Immature natural killer cell (primary cell): ENCODE measurements at places on chromosomes 5 and 9. TPM values are rescaled to one million over a fixed set of nuclear protein-coding genes. Genes with fewer than 3 reads are reported as not detected.

DNA sequence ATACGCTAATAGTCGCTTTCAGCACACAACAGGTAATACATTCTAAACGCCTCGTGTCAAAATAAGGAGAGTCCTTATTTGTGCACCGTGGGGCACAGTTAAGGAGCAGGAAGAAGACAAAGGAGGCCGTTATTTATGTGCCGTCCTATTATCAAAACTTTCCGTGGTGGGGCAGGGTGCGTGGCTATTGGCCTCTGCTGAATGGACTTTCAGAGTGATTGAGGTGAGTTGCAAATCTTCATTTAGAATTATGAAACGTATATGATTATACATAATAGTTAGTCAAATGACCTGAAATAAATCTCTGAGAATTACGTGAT, 833 bp downstream of the C5orf24 start:
- peaks cover 14% of the 10 kb centered on the region for H3K27me3 ChIP-seq
- peak overlapping the region; percentile 97 for H3K27ac ChIP-seq
- H3K36me3 ChIP-seq: peaks cover 4% of the 10 kb centered on the region
- H3K4me1 ChIP-seq: peaks cover 49% of the 10 kb centered on the region
- no peak for DNase-seq

- H3K27me3 ChIP-seq: no peaks in the 10 kb centered on the region
- DNase-seq: no peak
- H3K36me3 ChIP-seq: no peaks in the 10 kb centered on the region
- no peak overlapping the region for H3K4me3 ChIP-seq
These were observed 179.5 kb upstream of the TARS1 start for GRCh38 chr5:33261305-33261704.

DNA sequence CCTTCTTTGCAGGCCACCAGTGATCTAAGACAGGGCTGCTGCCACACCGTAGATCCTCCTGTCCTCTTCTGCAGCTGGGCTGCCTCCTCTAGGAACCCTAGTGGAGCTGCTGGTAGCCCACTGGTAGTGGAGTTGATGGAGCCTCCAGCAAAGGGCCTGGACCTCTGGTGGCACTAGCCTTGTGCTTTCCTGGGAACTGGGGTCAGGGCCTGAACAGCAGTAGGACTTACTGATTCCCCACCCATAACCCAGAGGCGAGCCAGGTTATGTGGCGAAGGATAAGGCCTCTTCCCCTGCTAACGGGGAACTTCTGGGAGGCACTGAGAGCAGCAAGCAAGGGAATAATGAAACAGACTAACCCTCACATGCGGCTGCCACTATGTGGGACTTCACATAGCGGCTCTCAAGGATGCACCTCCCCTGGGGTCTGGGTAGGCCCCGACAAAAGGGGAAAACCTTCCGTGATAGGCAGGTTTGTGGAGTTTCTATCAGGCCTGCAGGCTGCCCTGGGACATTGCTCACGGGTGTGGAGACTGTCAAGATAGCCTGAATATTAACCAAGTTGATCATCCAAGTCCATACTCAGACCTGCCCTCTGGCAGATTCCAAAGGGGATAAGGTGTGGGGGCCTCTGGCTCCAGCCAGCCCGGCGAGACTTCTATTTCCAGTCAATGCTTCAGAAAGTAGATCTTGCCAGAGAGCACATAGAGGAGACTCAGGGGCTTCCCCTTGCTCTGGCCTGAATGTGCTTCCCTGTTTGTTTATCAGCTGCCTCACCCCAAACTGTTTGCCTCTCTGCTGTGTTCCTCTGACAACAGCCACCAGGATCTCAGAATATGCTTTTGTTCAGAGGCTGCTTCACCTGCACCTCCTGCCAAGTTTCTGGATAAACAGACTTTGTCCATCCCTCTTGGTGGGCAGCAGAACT, 7.4 kb downstream of the SLC22A4 start:
- H3K36me3 ChIP-seq: peaks cover 3% of the 10 kb centered on the region
- H3K4me3 ChIP-seq: no peak overlapping the region
- no peak overlapping the region for H3K27ac ChIP-seq
- DNase-seq: no peak
- H3K4me1 ChIP-seq: no peaks in the 10 kb centered on the region

The IL33 gene
- not detected for polyA plus RNA-seq

GRCh38 chr5:148846930-148847329, 20.5 kb downstream of the ADRB2 start:
- DNase-seq: no peak
- peaks cover 100% of the 10 kb centered on the region for H3K4me1 ChIP-seq
- peak overlapping the region; percentile 41 for H3K4me3 ChIP-seq
- peaks cover 13% of the 10 kb centered on the region for H3K27me3 ChIP-seq
- H3K36me3 ChIP-seq: peaks cover 12% of the 10 kb centered on the region

GRCh38 chr5:1262381-1262780, 32.5 kb downstream of the TERT start:
- peaks cover 5% of the 10 kb centered on the region for H3K27me3 ChIP-seq
- H3K4me3 ChIP-seq: no peak overlapping the region
- no peak overlapping the region for H3K27ac ChIP-seq
- no peak for DNase-seq

DNA sequence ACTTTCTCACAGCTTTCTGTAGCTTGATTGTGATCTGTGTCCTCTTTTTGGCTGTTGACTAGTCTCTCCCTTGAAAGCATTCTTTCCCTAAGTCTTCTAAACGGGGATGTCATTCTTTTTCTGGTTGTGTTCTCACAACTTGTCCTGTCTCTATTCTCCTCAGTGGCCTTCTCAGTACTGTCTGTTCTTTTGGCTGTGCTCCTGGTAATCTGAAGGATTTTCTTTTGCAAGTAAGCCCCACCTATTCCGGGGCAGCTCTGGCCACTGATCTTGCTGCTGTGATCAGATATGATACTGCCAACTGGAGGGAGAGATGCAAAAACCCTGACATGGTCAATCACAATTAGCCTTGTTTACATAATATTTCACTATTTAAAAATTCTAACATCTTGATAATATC, 172.2 kb downstream of the CDC42SE2 start:
- DNase-seq: no peak
- no peak overlapping the region for H3K4me3 ChIP-seq
- no peak overlapping the region for H3K27ac ChIP-seq
- H3K4me1 ChIP-seq: peaks cover 3% of the 10 kb centered on the region

The RAPGEF1 gene
- polyA plus RNA-seq: 7.4 TPM
